ENCODE measurements at places on chromosomes 4 and X.

GRCh38 chr4:21411086-21411485 is 537.5 kb downstream of the KCNIP4 start:
- DNase-seq = no peak

DNA sequence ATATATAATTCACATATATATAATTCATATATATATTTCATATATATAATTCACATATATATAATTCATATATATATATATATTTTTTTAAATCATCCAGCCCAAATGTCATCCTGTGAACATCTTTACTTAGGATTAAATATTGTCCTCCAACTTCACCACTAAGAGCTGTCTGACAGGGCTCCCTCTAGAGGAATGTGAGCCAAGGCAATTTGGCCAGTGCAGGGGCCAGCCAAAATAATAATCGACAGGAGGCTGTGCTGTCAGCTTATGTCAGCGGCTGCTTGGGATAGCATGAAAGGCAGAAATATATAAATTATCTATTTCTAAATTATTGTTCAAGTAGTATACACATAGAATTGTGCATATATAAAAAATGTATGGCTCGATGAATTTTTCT is 29.5 kb downstream of the EGFL6 start:
- DNase-seq = no peak

DNA sequence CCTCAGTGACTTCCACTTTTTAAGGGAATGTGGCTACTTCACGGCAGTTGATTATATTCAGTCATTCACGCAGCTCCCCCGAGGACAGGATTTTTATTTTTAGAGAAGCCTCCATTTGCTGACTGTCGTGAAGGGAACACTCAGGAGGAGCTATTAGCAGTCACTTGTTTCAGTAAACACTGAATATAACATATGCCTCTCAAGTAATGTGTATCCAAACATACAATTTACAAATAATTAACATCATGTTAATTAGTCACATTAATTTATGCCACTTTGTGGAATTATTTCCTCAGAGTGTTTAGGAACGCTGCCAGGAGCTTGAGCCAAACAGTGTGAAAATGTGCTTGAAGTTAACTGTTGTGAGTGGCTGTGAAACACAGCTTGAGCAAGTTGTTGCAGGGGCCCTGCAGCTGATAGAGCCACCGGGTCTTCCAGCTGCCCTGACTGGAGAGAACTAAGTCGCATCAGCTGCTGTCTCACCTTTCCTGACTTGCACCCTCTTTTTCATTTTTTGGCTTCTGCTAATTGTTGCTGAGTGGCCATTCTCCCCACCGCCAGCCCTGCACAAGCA is 245.6 kb downstream of the LDB2 start:
- DNase-seq = no peak

DNA sequence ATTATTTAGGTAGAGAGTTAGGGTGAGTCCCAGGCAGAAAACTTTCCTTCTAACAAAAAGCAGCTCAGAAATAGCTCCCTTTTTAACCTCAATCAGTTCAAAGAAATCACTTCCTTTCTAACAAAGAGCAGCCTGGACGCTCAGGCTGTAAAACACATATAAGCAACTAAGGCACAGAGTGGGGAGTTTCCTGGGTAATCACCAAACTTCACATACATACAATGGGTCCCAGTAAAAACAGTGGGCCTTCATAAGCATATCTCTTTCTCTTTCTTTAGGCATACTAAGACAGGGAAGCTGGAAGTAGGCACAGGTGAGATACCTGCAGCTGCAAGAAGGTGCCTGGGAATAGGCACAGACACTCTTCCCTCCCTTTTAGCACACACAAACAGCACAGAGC is 4.9 kb upstream of the NAF1 start:
- DNase-seq = no peak

DNA sequence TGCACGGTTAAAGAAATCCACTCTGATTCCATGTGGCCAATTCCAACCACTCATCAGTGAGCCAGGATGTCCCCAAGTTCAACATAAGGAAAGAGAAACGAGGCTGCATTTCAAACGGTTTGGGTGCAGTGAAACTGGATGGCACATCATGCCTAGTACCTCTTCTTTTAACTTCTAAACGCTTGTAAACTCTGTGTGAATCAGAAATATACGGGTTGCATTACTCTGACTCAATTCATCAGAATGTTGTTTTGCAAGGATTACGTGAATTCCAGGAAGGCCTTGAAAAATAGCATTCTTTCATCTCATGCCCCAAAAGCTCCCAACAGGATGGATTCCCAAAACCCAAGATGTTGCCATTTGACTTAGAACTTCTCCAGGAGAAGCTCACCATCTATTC is 270.4 kb downstream of the LDB2 start:
- peak; percentile 74 for DNase-seq

GRCh38 chrX:122203399-122203798 is 980.7 kb upstream of the GRIA3 start:
- no peak for DNase-seq

DNA sequence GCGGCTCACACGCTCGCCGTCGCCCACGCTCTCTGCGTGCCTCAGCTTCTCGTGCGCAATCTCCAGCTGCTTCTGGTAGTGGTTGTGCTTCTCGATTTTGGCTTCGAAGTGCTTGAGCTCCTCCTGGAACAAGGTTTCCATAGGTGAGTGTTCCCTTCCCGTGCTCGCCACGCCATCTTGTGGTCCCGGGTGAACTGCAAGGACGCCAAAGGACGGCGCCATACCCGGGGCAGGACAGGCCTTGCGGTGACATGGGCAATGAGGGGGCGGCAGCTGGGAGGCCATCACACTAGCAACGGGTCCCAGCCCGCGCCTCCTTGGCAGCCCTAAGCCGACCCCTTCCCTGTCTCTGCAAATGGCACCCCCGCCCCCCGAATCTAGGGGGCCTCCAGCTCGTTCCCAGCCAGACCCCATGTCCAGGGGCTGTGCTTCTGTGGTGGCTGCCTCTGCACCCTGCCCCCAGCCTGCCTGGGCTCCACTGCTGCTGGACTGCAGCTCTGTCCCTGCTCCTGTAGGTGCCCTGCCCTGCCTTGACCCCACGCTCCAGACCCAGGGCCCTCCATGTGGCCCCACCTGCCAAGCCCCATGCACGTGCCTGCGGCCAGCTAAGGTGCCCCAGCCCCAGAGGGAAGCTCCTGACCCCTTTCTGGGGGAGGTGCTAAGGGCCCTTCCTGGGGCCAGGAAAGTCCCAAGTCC is 17.3 kb downstream of the LRPAP1 start:
- DNase-seq = no peak

DNA sequence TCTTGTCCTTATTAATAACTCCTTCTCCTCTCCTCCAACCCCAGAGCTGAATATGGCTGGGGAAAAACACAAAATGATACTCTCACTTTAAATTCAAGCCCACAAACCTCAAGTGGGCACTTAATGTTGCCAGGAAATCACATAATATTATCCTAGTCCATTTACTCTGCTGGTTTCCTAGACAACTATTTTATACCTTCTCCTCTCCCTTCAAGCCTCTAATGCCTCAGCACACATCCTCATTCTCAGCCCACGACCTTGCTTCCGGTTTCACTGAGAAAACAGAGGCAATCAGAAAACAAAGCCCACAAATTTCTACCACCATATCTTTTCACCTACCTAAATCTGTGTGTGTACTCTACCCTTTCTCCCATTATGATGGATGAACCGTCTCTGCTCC is 12.1 kb upstream of the CLCN5 start:
- no peak for DNase-seq
